Karpas-422 (cell line): ENCODE measurements at places on chromosomes 4 and X. TPM values are rescaled to one million over a fixed set of nuclear protein-coding genes. Genes with fewer than 3 reads are reported as not detected.

GRCh38 chr4:44558031-44558605, 93.3 kb downstream of the YIPF7 start:
- no peak for DNase-seq

- DNase-seq: no peak
Observed at GRCh38 chr4:36241771-36242170, 2.5 kb downstream of the ARAP2 start.

DNA sequence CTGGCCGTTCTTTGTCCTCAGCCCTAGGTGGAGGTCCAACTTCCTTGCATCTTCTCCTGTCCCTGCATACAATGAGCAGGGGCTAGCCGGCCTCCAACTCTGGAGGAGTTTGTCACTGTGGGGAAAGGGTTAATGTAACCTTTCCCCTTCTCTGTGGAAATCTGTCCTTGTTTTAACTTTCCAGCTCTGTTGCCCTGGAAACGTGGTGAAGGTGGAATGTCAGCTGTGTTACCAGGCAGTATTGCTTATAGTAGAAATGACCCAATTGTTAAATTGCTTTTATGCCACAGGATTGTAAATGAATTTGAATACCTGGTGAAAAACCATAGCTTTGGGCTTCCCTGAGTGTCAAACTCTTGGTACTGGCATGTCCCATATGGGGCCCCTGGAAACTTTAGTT, 131.6 kb upstream of the SCML1 start:
- DNase-seq: no peak

DNA sequence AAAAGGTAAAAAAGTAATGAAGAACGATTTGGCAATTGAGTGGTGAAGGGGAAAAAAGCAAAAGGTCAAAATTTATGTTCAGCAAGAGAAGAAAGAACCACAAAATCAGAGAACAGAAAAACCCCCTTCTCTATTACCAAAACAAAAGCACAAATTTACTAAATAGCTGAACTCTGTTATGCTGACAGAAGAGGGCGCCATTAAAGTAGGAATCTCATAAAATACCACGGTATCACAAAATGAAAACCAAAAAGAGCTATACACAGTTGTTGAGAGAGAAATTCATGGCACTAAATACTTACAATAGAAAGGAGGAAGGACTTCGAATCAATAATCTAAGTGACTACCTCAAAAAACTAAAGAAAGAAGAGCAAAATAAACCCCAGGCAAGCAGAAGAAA, 69.6 kb upstream of the CXorf66 start:
- peak; percentile 44 for DNase-seq

DNA sequence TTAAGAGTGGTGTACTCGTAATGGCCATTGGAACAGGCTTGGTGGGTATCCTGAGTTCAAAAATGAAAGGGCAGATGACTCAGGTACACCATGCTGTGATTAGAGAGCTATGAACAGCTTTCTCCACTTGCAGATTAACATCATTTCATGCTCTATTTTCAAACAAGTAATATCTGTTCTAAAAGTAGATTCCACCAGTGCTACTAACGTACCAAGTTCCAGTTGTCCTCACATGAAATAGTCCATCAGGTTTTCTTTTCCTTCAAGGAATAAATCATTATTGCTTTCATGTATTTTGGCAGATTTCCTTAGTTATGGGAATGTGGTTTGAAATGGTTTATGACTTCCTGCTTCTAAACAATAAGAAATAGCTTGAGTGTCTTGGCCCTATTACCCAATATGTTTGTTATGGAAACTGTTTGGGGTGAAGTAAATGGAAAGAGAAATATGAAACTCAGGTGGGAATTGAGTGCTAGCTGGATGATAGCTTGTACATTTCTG, 49.9 kb downstream of the PCDH7 start:
- DNase-seq: no peak

AMTN gene
- not detected in 2 replicates for total RNA-seq

ZBED1 gene
- total RNA-seq: 15.1 and 22.6 TPM in 2 replicates

BTK gene
- total RNA-seq: 81.6 and 94.2 TPM in 2 replicates

NAP1L2 gene
- total RNA-seq: not detected in 2 replicates

NOX1 gene
- total RNA-seq: not detected in 2 replicates
